ENCODE measurements at places on chromosomes 7 and 10.

- DNase-seq: no peak
These were observed 62.0 kb downstream of the PARP12 start for GRCh38 chr7:140000666-140001268.

- no peak for DNase-seq
These were observed 9.1 kb downstream of the PIK3AP1 start for GRCh38 chr10:96711048-96711728.

DNA sequence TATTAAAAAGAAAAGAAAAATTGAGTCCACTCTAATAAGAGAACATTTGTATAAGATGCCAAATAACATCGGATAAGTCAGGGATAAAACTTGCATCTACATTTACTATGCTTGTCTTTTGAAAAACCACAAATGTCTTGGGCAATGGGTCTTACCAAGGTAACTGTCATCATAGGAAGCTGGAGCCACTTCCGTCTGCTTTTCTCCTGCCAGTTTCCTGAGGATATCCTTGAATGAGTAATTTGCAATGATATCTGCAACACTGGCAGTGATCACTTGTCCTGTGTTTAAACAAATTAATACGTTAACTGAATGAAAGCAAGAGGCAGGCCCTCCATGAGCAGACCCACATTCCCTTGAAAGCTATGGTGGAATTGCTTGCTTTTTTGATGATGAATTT, 47.3 kb downstream of the ITGA8 start:
- DNase-seq: no peak

DNA sequence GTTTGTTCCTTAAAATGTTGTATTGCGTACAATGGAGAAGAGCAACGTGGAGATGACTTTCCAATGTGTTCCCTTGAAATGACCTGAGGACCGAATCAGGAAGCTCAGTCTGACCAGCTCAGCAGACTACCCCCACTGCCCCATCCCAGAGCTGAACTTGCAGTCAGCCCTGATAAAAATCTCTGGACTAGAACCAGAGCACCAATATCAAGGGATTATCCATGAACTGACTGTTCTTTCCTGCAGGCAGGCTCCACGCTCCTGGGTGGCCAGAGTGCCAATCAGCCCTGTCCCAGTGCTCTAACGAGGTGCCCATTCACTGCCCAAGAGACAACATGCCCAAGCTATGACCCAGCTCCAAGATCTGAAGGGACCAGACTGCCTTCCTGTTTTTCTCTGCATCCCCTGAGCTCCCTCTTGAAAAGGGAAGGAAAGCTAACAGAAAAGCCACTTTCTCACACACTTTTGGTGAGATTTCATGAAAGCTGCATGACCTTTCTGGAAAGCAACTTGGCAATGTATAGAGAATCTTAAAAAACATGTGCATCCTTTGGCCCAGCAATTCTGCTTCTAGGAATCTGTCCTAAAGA, 130.2 kb downstream of the KCNMA1 start:
- DNase-seq: no peak

- DNase-seq: no peak
These were observed 165.2 kb downstream of the GNAT3 start for GRCh38 chr7:80346704-80347103.

GRCh38 chr10:31619531-31620061, 300.6 kb downstream of the ZEB1 start:
- no peak for DNase-seq

- DNase-seq: no peak
These were observed 9.3 kb downstream of the UNC5B start for GRCh38 chr10:71221586-71222202.

GRCh38 chr7:22181663-22182062, 175.3 kb downstream of the RAPGEF5 start:
- DNase-seq: no peak
